Smooth muscle cell of the coronary artery (primary cell): ENCODE measurements at places on chromosomes 2 and 18. TPM values are rescaled to one million over a fixed set of nuclear protein-coding genes. Genes with fewer than 3 reads are reported as not detected.

Gene UGT1A7
- not detected in 2 replicates for total RNA-seq

Gene CCDC141
- total RNA-seq: under 0.01 and 0.15 TPM in 2 replicates

Gene SLC4A5
- total RNA-seq: 0.08 TPM in 1 of 2 replicates, not detected in the other

Gene UBXN4
- total RNA-seq: 50.7 and 59.9 TPM in 2 replicates

Gene LAMA1
- total RNA-seq: 1.4 and 82.3 TPM in 2 replicates

Gene SATB2
- 14.1 and 36.4 TPM in 2 replicates for total RNA-seq

Gene KCNF1
- not detected in 2 replicates for total RNA-seq

Gene PLEK
- 0.08 TPM in 1 of 2 replicates, not detected in the other for total RNA-seq

Gene FOXD4L1
- total RNA-seq: under 0.01 and 0.12 TPM in 2 replicates

Gene GRHL1
- 0.08 and 0.70 TPM in 2 replicates for total RNA-seq

Gene CROCC2
- total RNA-seq: 0.12 TPM in 1 of 2 replicates, not detected in the other

Gene ABCG8
- not detected in 2 replicates for total RNA-seq

Gene SLC1A4
- 12.3 and 14.8 TPM in 2 replicates for total RNA-seq

Gene LRRC30
- total RNA-seq: not detected in 2 replicates

Gene UGT1A6
- total RNA-seq: 0.08 TPM in 1 of 2 replicates, not detected in the other

Gene SERPINB12
- total RNA-seq: not detected in 2 replicates

Gene MC5R
- total RNA-seq: not detected in 2 replicates

Gene STK36
- total RNA-seq: 10.4 and 34.3 TPM in 2 replicates

Gene EML6
- 0.35 and 0.75 TPM in 2 replicates for total RNA-seq

Gene COL3A1
- total RNA-seq: 1,200 and 2,738 TPM in 2 replicates

Gene HAT1
- total RNA-seq: 20.8 and 31.3 TPM in 2 replicates

Gene ZNF396
- total RNA-seq: 0.59 and 1.6 TPM in 2 replicates

Gene KCNE4
- total RNA-seq: 0.38 and 15.8 TPM in 2 replicates

Gene TLX2
- not detected in 2 replicates for total RNA-seq

Gene IL36B
- not detected in 2 replicates for total RNA-seq

Gene BARD1
- 13.2 and 15.0 TPM in 2 replicates for total RNA-seq

Gene RAX
- total RNA-seq: not detected in 2 replicates

Gene ALK
- under 0.01 TPM in 1 of 2 replicates, not detected in the other for total RNA-seq

Gene NCKAP5
- total RNA-seq: 1.4 and 1.7 TPM in 2 replicates

Gene CDCA7
- total RNA-seq: 0.23 and 0.98 TPM in 2 replicates

Gene KIF5C
- total RNA-seq: 0.08 and 0.12 TPM in 2 replicates

Gene CRIM1
- total RNA-seq: 175 and 302 TPM in 2 replicates

Gene FSHR
- not detected in 2 replicates for total RNA-seq

Gene COL6A3
- total RNA-seq: 1,351 and 2,862 TPM in 2 replicates

Gene NETO1
- not detected in 2 replicates for total RNA-seq

Gene CABYR
- 2.0 and 3.4 TPM in 2 replicates for total RNA-seq

Gene ZEB2
- 28.3 and 187 TPM in 2 replicates for total RNA-seq

Gene FHL2
- total RNA-seq: 52.2 and 119 TPM in 2 replicates

Gene SCN3A
- 0.12 and 3.5 TPM in 2 replicates for total RNA-seq

Gene NAT8
- total RNA-seq: not detected in 2 replicates

Gene NT5C1B
- not detected in 2 replicates for total RNA-seq

Gene PHLPP1
- 2.3 and 5.7 TPM in 2 replicates for total RNA-seq

Gene TTC39C
- total RNA-seq: 10.1 and 15.7 TPM in 2 replicates

Gene ALPG
- total RNA-seq: not detected in 2 replicates

Gene TGFA
- 1.7 TPM in 1 of 2 replicates, not detected in the other for total RNA-seq

Gene DES
- total RNA-seq: 0.15 and 11.8 TPM in 2 replicates

Gene DPP10
- total RNA-seq: not detected in 2 replicates

Gene DSG4
- total RNA-seq: not detected in 2 replicates

Gene RTKN
- total RNA-seq: 11.0 and 16.5 TPM in 2 replicates

Gene CNRIP1
- total RNA-seq: 14.1 and 23.1 TPM in 2 replicates

Gene C1D
- total RNA-seq: 5.7 and 12.0 TPM in 2 replicates

Gene ESPNL
- total RNA-seq: 0.08 and 0.35 TPM in 2 replicates

Gene TBR1
- total RNA-seq: not detected in 2 replicates

Gene LHCGR
- not detected in 2 replicates for total RNA-seq

Gene KATNAL2
- total RNA-seq: 0.75 and 4.6 TPM in 2 replicates

Gene C2orf92
- 0.23 and 0.75 TPM in 2 replicates for total RNA-seq

Gene BOLA3
- 7.5 and 24.2 TPM in 2 replicates for total RNA-seq

Gene ANKRD62
- not detected in 2 replicates for total RNA-seq

Gene ICOS
- total RNA-seq: not detected in 2 replicates

Gene LBX2
- 0.30 and 0.94 TPM in 2 replicates for total RNA-seq
